ENCODE measurements at places on chromosomes 1 and 21.

DNA sequence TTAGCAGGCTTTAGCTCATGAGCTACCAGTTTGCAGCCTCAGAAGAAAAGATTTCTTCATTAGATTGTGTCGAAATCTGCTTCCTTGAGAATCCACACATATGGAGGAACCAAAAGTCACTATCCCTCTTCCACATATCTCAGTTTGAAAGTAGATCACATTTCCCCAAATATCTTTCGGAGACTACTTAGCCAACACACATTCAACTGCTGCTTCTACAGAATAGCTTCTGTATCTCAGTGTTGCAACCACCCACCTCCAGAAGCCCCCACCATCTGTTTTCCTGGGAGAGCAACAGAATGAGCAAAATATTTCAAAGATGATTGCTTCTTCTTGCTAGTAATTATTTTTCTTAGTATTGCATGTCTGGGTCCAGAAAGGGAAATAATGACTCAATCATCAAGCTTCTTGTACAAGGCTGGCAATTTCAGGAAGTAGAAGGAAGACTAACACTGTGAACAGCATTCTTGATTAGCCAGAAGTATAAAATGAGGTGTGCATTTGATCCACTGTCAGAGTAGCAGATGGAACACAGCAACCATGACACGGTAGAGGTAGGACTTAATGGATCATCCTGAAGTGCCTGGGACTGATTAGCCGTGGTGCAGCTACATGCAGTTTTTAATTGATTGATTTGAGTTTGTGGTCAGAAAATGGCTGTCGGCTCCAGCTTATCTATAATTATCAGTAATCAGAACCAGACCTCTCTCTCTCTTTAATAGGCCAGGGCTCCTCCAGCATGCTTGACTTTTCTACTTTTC, 24.9 kb downstream of the ZC3H11B start:
- DNase-seq: no peak

DNA sequence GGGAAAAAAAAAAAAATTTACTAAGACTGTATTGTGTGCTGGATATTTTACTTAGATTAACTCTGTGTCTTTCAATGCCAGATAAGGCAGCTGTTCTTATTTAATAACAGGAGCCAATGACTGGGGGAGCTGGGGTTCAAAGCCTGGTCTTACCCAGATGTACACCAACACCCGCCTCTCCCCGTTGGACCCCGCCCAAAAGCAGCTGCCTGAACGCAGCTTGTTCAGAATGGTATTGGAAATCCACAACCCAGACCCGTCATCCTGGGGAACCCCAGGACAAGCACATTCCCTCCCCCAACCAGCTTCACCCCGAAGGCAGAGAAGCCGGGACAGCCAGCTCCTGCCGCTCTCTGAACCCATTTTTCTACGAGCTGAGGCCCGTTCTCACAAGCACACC, 113.6 kb upstream of the TMPRSS2 start:
- no peak for DNase-seq

DNA sequence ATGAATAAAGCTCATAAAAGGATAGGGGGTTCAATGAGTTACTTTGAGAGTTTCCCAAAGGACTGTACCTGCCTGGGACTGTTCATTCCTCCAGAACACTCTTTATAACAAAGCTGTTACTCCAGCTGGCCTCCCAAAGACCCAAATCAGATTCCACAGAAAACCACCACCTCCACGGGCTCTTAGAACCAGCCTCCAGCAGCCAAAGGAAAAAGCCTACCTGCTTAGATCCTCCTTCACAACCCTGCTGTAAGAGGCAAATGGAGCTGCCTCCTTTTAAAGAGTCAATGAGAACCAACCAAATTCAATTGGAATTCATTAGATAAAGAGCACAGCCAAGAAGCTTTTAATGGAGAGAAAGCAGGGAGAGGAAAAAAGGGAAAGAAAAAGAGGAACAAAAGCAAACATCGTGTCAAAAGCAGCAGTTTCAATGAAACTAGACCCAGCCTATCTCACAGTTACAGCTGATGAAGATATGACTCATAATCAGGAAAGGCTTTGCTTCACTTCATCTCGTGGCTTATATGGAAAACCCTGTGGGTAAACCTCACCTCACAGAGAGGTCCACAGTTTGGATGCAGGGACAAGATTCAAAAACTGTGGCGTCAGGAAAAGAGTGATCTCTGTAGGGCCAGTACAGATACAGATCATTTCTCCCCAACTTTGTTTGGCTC, 27.8 kb upstream of the FMO4 start:
- DNase-seq: no peak

GRCh38 chr1:31033598-31033997, 31.9 kb downstream of the PUM1 start:
- DNase-seq: no peak

DNA sequence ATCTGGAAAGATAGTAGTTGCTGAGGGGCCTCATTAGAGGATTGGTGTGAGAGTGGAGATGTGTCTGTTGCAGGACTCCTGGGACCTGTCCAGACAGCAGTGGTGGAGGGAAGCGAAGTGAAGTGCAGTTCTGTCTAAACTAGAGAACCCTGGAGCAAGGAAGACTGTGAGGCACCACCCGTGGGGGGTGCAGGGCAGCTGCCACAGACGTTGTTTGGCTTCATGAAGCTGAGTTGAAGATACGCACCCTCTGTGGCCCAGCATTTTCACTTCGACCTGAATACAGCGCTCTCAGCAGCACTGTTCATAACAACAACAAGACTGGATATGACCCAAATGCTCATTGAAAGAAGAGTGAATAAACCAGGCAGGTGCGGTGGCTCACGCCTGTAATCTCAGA, 29.3 kb downstream of the ABCG1 start:
- DNase-seq: no peak

- DNase-seq: no peak
Measured at GRCh38 chr1:187551061-187551460, 722.3 kb downstream of the PLA2G4A start.

All from NCI-H1417 treated with DMSO at 0.1 percent for 48 hours (cell line).